ENCODE measurements at places on chromosomes 12 and 14.

DNA sequence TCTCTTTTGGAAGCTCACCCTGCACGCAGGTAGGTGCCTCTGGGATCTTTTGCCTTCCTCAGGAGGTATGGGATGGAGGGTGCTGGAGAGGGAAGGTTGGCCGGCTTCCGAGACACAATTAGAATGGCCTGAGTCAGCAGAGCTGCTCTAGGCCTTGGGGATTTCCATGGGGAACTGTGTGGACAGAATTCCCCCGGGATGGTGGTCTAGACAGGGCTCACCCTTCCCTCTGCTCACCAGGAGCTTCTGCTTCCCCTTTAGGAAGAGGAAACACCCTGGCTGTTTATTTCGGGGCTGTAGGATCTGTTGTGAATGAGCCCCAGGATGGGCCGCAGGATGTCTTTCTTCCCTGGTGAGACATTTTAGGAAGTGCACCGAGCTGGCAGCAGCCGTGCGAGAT is 43.7 kb upstream of the TMED10 start:
- no peak for DNase-seq

DNA sequence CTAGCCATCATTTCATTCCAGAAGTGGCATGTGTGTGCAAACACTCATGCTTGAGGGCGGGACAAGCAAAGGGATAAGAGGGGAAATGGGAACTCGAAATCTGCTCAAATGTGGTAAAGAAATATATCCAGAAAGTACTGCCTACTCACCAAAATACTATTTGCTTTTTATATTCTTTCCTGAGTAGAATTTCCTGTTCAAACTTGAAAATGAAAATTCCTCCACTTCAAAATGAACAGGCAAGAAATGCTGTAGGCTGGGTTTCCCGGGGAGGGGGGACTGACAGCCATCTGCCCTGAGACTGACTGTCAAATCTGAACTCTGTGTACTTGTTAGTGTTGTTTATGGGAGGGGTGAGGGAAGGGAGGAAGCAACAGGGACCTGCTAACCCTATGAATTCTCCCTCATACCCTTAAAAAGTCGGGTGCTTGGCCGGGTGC is 34.6 kb downstream of the NTF3 start:
- DNase-seq = no peak

GRCh38 chr12:69254046-69254445 is 14.7 kb downstream of the CPSF6 start:
- DNase-seq = no peak

- DNase-seq = no peak
Measured at GRCh38 chr14:72666610-72667009, 227.3 kb downstream of the DPF3 start.

GRCh38 chr12:123120452-123121166 is 30.3 kb downstream of the PITPNM2 start:
- DNase-seq = no peak

DNA sequence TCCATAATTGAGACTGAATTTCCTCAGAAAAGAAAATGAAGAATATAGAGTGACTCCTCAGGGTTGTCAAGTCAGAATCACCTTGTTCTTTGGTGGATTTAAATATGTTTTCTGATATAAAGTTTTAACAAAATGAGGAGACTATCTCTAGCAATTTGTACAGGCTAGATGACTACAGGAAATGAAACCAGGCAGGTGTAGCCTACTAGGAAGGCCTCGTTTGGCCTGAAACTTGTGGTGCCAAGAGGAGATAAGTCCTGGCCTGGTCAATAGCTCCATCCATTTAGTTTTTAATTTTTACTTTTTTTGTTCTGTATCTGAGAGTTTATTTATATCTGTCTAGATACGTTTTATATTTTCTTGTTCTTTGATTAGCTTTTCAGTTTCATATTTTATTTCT is 41.5 kb downstream of the SNAPC1 start:
- no peak for DNase-seq

DNA sequence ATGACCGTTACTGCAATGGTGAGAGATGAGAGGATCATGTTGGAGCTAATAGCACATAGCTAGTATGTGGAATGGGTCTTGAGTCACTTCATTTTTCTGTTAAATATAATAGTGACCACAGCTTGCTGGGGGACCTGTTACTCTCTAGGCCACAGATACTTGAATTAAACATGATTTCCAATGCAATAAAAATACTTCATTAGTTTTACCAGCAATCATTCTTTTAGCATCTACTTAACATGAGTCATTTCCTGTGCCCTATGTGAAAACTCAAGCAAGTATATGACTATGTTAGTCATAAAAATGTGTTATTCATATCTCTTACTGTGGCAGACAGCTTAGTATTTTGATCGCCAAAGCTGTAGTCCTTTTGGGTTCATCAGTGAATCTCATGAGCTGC is 798.8 kb downstream of the SLC16A7 start:
- DNase-seq = no peak

DNA sequence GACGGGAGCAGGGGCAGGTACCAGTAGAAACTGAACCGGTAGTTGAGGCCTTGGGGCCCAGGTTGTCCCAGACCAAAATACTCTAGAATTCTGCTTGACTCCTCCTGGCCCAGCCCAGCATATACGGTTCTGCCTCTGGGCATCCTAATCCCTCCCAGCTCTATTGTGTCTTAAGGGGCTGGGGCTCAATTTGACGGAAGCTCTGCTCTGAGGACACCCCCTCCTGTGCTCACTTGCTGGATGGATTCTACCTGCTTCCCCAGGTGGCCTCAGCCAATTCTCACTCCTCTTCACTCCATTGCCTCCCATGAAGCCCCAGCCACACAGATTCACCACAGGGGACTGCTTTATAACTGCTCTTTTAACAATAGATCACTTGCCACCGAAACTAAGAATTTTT is 219.5 kb upstream of the FKBP4 start:
- DNase-seq = no peak

GRCh38 chr14:106792543-106792942 is 1266.2 kb downstream of the TMEM121 start:
- DNase-seq = no peak

DNA sequence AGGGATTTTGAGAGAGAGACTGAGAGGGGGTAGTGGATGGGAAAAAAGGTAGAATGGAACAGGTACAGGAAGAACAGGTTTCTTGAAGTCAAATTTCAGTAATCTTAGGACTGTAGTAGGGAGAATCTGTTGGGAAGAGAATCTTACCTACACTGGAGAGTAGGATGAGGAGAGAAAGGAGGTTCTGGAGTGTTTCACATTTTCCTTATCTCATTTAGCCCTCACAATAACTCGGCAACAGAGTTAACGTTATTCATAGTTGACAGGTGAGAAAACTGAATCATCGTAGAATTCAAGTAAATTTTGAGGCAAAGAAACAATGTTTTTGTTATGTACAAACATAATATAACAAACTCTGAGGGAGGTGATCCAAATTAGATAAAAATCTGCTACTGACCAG is 17.2 kb upstream of the STRN3 start:
- DNase-seq = no peak

- no peak for DNase-seq
Measured at GRCh38 chr12:117134059-117134458, 34.8 kb upstream of the TESC start.

All from stimulated activated CD8-positive, alpha-beta memory T cell treated with anti-CD3 and anti-CD28 coated beads, Interleukin-4, amount 100 ng/mL, for 1 hour (primary cell).